ENCODE measurements at places on chromosomes 2 and 18. TPM values are rescaled to one million over a fixed set of nuclear protein-coding genes. Genes with fewer than 3 reads are reported as not detected.

Gene AP1S3
- 13.2 TPM for polyA plus RNA-seq

DNA sequence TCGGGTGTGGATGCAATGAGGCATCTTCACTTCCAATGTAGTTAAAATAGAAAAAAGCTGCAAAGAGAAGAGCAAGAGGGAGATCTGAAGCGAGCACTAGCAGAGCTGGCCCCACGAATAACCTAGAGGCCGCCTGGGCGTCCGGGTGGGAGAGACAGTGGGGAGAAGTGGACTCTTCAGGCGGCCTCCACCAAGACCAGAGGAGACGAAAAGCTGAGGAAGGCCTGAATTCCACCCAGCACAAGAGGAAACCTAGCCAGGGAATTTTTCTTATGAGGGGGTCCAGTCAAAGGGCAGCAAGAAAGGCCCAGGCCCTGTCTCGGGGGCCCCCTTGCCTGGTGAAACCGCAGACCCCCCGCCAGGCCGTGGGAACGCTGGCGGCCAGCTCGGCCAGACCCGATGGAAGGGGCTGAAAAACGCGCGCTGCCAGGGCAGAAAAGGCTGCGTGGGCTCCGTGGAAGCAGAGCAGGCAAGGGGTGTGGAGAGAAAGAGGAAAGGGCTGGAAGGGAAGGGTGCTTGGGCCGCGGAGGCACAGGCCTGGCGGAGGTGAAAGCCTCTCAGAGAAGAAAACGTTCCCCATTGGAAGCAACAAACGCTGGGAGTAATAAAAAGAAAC lies 69.2 kb downstream of the KCTD1 start:
- DNase-seq: no peak

DNA sequence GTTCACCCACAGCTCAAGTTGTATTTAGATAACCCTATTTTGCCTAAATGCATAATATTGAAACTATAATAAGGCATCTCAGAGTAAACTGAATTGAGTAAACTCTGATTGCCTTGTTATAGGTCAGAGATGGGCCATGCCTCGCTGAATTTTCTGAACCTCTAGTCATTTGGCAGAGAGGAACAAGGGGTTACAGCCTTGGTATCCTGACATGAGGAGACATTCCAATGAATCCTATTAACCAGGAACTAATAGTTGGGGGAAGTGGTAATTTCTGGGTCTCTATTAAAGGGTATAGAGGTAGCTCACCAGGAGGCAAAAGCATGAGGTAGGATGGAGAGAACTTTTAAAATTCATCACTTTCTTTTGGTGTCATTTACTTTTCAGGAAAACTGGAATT lies 227.4 kb upstream of the CHST9 start:
- DNase-seq: no peak

DNA sequence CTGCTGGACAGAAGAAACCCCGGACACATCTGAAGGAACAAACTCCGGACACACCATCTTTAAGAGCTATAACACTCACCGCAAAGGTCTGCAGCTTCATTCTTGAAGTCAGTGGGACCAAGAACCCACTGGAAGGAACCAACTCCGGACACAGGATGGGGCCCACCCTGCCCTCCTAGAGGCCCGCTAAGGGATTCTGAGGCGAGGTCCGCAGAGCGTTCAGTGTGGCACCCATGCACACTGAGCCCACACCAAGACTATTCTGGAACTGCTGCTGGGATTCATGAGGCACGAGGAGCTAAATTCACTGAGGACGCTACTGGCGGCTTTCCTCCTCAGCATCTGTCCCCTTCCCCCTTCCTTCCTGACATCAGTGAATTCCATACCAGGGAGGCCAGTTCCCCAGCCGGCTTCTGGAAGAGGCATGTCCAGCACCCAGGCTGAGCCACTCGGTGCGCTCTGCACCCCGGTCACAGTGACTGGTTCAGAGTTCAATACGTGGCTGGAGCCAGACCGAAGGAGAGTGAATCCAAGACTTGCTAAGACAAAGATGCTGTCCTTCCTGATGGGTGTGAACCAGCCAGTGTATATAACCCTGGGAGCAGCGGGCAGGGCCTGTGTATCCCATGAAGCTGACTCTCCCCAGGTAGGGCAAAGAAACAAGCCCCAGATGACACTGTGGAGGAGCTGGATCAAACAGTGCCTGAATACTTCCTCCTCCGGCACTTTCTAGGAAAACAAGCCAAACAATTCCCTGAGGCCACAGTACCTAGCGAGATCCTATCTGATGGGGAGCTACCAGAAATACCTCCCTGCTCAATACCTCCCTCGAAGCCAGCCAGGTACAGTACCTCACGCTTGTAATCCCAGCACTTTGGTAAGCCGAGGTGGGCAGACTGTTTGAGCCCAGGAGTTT lies 11.1 kb downstream of the HDAC4 start:
- no peak for DNase-seq

Gene MERTK
- polyA plus RNA-seq: 22.9 TPM

Data from left kidney (tissue), 8 donors.